ENCODE measurements at places on chromosomes 6 and 20.

- DNase-seq = no peak
Measured at GRCh38 chr20:62354031-62354808, 12.9 kb downstream of the LAMA5 start.

DNA sequence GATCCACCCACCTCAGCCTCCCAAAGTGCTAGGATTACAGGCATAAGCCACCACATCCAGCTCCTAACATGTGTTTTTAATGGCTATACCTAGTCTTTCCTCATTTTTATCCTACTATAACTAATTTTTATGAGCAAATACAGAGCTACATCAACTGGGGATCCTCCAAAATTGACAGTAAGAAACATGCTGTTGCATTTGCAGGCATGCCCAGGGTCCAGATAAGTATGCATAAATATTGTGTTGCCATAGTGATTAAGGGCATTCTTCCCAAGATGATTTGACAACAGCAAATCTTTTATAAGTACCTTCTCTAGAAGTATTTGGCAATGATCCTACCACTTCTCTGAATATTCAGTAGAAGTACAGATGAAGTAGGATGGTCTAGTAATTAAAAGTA, 41.9 kb upstream of the MOXD1 start:
- no peak for DNase-seq

DNA sequence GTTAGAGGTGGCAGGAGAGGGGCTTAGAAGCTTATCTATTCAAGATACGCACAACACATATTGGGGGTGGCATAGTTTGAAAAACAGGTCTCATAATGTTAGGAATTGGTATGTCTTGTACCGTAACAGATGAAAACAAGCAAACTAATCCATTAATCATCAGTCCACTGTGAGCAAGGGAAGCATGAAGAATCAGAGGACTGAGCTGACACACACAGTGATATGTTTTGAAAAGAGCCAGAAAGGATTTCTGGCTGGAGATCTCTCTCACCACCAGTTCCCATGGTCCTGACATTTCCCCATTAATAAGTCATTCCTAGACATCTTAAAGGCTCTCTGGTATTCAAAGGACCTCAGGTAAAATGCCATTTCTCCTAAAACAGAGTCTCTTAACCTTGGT, 158.8 kb upstream of the PHACTR1 start:
- DNase-seq = no peak

- no peak for DNase-seq
Measured at GRCh38 chr20:63372971-63373885, 12.1 kb upstream of the CHRNA4 start.

GRCh38 chr6:41346441-41346840, 11.0 kb downstream of the NCR2 start:
- DNase-seq = no peak

GRCh38 chr6:124795643-124796463, 166.4 kb upstream of the RNF217 start:
- no peak for DNase-seq

DNA sequence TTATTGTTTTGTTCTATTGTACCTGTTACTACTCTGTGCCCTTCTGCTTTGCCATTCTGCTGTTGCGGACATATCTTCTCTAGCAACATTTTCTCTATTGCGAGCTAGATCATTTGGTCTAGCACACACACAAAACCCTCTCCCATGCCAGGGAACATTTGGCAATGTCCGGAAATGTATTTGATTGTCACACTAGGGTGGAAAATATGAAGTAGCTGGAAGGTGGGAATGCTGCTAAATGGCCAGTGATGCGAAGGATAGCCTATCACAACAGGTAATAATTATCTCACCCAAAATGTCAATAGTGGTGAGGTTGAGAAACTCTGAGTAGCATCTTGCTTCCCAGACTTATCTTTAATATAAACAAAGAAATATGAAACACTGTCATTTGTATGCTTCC, 331.9 kb downstream of the HTR1B start:
- no peak for DNase-seq

GRCh38 chr6:41111017-41111416, 38.2 kb downstream of the NFYA start:
- no peak for DNase-seq

DNA sequence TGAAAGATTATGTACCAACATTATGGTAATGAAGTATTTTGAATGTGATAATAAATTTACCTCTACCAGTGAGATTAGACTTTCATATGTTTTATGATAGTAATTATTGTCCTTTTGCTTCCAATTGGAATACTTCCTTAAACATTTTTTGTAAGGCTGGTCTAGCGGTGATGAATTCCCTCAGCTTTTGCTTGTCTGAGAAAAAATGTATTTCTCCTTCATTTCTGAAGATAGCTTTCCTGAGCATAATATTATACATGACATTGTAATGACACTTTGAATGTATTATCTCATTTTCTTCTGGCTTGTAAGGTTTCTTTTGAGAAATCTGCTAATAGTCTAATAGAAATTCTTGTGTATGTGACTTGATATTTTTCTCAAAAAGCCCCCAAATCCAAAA, 18.6 kb upstream of the EDN1 start:
- no peak for DNase-seq

- no peak for DNase-seq
Measured at GRCh38 chr20:35077341-35077740, 15.3 kb downstream of the TRPC4AP start.

- DNase-seq = no peak
Measured at GRCh38 chr6:34543421-34543820, 12.7 kb downstream of the SPDEF start.

- no peak for DNase-seq
Measured at GRCh38 chr6:14770040-14770439, 475.8 kb upstream of the JARID2 start.

DNA sequence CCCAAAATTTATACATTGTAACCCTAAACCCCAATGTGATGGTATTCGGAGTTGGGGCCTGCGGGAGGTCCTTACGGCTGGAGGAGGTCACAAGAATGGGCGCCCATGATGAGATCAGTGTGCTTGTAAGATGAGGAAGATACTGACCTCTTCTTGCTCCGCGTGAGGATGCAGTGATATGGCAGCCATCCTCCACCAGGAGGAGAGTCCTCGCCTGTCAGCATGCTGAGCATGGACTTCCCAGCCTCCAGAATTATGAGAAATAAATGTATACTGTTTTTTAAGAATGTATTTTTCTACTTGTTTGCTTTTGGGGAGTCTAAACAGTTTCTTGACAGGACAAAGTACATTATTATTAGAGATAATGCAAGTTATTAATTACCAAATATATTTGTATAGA, 8.7 kb upstream of the SYNDIG1 start:
- DNase-seq = no peak

- DNase-seq = no peak
Measured at GRCh38 chr6:167645368-167645767, 181.3 kb upstream of the AFDN start.

DNA sequence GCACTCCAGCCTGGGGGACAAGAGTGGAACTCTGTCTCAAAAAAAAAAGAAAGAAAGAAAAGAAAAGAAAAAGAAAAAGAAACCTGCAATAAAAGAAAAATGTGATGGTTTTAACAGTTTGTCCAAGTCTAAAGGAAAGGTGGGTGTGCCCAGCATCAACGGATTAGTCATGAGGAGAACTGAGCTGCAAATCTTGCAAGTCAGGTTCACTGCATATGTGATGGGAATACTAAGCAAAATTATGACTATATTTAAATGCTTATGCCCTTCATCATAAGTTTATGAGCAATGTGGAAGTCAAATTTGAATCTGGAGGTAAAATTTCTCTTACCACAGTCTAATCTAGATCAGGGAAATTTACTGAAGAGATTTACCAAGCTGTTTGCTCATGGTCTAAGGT, 13.1 kb upstream of the CDK19 start:
- no peak for DNase-seq

DNA sequence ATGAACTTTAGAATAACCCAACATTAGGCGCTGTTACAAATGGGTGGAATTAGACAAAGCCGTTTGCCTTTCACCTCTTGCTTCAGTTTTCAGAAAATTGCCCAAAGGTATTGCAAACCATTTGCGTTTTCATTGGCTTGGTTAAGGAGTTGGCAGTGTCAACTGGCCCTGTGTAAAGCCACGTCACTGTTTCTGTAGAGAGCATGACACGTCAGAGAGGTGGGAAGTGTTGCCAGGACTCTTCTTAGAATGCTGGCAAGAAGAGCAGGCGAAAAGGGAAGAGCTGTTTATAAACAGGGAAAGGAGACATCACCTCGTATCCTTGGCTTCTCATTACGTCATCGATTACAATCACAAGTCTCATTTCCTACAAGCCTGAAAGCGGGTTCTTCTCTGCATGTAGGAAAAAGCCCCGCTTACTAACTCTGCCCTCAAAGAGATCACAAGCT, 4.2 kb upstream of the IRF4 start:
- no peak for DNase-seq

DNA sequence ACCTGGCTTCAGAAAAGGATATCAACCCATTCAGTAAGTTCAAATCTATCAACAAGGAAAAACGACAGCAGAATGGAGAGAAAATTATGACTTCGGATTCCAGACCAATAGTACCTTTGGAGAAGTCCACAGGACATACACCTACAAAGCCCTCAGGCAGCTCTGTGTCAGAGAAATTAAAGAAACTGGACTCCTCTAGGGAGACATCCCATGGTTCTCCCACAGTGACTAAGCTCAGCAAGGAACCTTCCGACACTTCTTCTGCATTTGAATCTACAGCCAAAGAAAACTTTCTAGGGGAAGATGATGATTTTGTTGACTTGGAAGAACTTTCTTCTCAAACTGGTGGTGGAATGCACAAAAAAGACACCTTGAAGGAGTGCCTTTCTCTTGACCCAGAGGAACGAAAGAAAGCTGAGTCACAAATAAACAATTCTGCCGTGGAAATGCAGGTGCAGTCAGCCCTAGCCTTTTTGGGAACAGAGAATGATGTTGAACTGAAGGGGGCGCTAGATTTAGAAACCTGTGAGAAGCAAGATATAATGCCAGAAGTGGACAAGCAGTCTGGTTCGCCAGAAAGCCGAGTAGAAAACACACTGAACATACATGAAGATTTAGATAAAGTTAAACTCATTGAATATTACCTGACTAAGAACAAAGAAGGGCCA, 67.4 kb upstream of the HINT3 start:
- DNase-seq = peak; percentile 15

GRCh38 chr6:82365016-82365795, 1.6 kb downstream of the TPBG start:
- no peak for DNase-seq

DNA sequence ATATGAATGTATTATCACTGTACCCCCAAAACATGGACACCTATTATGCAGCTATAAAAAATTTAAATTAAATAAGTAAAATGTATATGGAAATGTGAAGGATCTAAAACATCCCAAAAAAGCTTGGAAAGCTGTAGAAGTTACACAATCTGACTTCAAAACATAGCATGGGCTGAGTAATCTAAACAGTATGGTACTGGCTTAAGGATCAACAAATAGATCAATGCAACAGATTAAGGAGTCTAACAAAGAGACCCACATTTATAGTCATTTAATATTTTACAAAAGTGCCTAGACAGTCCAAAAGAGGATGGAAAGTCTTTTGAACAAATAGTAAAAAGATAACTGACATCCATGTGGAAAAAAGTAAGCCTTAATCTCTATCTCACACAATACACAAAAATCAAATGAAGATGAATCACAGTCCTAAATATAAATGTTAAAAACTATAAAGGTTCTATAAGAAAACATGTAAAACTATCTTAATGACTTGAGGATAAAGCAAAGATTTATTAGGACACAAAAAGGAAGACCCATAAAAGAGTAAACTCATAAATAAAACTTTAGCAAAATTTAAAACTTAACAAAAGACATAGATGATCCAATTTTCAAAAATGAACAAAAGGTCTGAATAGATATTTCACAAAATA, 46.8 kb downstream of the RANBP9 start:
- DNase-seq = no peak

DNA sequence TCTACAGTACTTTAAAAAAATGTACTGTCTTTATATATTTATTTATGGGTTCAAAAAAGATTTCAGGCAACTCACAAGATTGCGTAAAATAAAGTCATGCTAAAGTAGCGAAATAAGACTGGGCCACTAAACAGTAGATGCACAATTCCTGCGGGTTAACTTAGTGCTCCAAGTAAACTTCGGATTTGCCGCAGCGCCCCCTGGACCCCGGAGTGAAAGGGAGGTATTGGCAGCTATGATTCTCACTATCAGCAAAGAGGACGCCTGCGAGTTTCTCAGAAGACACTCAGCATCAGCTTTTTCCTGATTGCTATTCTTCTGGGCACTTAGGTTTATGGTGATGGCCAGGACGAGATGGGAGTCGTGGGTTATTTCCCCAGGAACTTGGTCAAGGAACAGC, 1.4 kb downstream of the OTOR start:
- no peak for DNase-seq

GRCh38 chr6:103036846-103037245, 1643.3 kb downstream of the GRIK2 start:
- no peak for DNase-seq

DNA sequence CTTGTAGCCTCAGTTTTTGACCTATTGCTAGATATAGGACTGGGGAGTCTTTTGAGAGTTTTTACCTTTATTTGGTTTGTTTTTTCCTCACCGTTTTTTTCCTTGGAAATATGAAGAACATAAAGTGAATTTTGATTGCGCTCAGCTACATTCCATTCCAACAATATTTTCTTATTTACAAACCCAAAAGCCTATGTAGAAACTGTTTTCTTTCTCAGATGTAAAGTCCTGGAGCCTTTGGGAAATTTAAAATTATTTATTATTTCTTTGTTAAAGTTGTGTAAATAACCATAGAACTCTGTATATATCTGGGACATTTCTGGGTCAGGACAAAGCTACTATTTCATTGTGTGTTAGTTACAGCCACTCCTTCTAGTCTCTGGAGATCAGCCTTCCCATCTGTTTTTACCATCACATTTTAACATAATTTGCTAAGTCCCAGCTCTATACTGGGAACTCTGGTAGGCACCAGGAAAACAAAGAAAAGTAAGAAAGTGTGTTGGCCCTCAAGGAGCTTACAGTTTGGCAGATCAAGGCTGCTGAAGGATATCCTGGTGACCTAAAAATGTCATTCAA, 68.8 kb downstream of the JAG1 start:
- no peak for DNase-seq

- no peak for DNase-seq
Measured at GRCh38 chr20:2237059-2237458, 58.7 kb upstream of the TGM3 start.

DNA sequence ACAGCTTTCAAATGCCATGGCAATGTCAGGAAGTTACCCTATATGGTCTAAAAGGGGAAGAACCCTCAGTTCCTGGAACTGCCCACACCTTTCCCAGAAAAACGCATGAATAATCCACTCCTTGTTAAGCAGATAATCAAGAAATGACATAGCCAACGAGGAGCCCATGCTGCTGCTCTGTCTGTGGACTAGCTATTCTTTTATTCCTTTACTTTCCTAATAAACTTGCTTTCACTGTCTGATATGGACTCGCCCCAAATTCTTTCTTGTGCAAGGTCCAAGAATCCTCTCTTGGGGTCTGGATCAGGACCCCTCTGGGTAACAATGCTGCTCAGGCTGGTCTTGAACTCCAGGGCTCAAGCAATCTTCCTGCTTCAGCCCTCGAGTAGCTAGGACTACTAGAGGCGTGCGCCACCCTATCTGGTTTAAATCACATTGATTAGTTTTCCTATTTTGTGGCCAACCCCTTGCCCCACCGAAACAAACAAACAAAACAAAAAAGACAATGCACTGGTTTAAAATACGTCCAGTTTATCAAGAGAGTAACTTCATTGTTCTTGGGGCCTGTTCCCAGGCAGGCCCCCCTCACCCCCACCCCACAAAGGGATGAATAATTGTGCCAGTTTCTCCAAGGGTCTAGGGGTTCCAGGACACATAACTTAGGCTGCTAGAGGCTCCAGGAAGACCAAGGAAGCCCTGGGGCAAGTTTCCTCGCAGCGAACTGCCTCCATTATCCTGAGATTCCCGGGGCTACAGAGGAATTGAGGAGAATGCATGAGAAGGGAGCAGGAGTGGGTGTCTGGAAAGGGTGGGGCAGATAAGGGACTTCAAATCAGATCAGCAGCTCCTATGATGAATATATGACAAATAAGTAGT, 10.1 kb upstream of the AKAP12 start:
- DNase-seq = peak; percentile 52

All from stimulated activated CD4-positive, alpha-beta T cell treated with anti-CD3 and anti-CD28 coated beads, TNF-alpha, amount 100 ng/mL, for 48 hours (primary cell).